ENCODE measurements at places on chromosomes 5 and 9.

- DNase-seq = no peak
Observed at GRCh38 chr5:73637565-73637964, 11.6 kb downstream of the ARHGEF28 start.

DNA sequence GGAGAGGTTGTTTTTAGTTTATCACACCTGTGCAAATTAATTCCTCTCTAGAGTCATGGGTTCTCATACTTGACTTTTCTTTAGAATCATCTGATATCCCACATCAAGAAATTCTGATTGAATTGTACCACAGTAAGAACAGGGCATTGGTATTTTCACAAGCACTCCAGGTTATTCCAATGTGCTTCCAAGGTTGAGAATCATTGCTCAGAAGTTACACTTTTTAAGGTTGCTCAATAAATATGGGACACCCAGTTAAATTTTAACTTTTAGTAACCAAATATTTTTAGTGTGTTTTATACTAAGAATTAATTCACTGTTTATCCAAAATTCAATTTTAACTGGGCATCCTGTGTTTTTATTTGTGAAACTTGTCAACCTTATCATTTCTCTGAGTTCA, 2.5 kb upstream of the RNF180 start:
- no peak for DNase-seq

- no peak for DNase-seq
Observed at GRCh38 chr5:64206653-64207052, 41.0 kb downstream of the RNF180 start.

DNA sequence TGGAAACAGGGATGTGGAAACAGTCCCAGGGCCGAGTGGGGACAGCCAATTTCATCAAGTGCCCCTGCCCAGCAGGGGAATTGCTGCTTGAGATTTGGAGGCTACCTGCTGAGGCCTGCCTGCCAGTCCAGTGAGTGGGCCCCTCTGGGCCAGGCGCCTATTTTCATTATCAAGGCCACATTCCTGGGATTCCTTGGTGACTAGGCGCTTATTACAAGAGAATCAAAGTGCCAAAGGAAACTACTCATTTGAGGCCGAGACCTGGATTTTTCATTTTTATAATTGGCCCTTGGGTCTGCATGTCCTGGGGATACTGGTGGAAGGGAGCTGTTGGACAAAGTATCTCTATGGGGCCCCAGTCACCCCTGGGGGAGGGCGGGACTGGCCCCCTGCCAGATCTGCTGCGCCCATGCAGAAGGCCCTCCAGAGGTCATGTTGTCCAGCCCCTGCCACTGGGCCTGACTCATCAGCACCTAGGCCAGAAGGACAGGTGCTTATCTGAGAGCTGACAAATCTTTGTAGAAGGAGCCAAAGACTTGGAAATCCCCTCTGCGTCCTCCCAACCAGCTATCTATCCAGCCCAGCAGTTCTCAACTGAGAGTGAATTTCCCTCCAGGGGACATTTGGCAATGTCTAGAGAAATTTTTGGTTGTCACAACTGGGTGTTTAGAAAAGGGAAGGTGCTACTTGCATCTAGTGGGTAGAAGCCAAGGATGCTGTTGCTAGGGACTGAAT, 45.6 kb downstream of the FOXI1 start:
- DNase-seq = peak; percentile 30

DNA sequence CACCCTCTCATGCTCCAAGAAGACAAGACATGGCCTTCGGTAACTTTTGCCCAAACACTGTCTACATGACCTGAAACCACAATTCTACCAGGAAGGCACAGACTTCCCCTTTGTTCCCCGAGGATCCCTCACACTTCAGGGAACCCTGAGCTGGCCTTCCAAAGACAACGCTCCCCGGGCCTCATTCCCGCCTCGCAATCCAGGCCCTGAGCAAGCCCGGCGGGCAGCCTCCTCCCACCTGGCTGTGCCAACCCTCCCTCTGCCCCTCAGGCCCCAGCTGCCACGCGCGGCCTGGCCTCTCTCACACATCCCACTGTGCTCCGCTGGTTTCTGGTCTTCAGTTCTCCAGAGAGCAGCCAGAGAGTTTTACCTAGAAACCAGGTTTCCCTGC, 7.3 kb downstream of the QSOX2 start:
- DNase-seq = no peak

DNA sequence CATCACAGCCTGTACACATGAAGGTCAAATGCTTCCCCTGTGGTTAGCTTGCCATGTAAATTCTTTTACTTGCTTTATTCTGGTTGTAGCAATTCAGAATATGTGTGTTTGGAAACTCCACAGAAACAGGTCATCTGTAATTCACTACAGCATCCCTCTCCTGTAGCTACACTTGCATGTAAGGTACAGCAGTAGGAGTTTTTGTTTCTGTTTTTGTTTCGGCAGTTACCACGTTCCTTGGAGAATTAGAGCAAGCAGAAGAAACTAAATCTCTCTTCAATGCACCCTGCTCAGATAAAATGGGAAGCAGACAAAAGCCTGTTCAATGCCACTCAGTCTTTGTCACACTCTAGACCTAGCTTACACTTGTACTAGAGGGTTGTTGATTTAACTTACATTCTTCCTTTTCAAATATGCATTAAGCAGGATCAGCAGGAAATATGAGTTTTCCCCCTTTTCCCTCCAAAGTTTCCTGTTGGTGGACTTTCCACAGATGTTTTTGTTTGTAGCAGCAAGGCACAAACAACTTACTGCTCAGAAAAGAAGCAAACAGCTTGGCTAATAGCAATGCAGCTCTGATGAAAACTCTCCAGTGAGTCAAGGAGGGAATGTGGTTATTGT, 80.9 kb downstream of the YIPF5 start:
- no peak for DNase-seq

GRCh38 chr5:150020249-150020648, 19.7 kb downstream of the HMGXB3 start:
- DNase-seq = no peak

GRCh38 chr5:151718646-151719045, 31.9 kb upstream of the SPARC start:
- DNase-seq = no peak

GRCh38 chr9:111815285-111816070, 20.7 kb upstream of the SHOC1 start:
- no peak for DNase-seq

GRCh38 chr9:121863955-121864354, 212.5 kb downstream of the DAB2IP start:
- DNase-seq = no peak

DNA sequence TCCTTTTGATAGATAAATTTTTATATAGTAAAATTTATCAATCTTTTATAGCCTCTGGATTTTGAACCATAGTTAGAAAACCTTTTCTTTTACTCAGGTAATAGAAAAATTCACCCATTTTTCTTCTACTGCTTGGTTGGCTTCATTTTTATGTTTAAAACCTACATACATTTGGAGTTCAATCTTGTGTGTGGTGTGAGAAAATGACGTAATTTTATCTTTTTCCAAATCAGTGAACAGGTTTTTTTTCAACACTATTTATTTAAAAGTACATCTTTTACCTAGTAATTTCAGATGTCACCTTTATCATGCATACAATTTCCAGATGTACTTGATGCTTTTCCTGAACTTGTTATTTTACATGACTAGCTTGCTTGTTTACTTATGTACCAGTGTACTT, 200.2 kb downstream of the TRIM36 start:
- no peak for DNase-seq

GRCh38 chr5:9455826-9456434, 89.9 kb downstream of the SEMA5A start:
- DNase-seq = no peak

- no peak for DNase-seq
Observed at GRCh38 chr5:91079037-91079436, 304.1 kb downstream of the ARRDC3 start.

DNA sequence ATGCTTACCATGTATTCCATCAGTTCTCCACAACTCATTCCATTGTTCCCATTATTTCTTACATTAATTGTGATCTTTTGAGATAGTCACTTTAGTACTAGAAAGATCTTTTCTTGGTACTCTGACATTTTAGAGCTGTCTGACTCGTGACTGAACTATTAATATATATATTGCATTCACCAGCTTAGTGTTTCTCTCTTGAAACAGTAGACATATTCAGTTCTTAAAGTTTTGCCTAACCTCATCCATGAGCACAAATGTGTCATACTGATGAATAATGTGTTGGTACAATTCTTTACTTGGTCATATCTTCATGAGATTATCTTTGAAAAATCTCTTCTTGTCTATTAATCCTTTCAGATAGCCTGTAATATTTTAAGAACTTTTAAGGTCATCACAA, 74.3 kb downstream of the NLN start:
- DNase-seq = no peak

- no peak for DNase-seq
Observed at GRCh38 chr9:78386773-78387172, 89.8 kb downstream of the PSAT1 start.

DNA sequence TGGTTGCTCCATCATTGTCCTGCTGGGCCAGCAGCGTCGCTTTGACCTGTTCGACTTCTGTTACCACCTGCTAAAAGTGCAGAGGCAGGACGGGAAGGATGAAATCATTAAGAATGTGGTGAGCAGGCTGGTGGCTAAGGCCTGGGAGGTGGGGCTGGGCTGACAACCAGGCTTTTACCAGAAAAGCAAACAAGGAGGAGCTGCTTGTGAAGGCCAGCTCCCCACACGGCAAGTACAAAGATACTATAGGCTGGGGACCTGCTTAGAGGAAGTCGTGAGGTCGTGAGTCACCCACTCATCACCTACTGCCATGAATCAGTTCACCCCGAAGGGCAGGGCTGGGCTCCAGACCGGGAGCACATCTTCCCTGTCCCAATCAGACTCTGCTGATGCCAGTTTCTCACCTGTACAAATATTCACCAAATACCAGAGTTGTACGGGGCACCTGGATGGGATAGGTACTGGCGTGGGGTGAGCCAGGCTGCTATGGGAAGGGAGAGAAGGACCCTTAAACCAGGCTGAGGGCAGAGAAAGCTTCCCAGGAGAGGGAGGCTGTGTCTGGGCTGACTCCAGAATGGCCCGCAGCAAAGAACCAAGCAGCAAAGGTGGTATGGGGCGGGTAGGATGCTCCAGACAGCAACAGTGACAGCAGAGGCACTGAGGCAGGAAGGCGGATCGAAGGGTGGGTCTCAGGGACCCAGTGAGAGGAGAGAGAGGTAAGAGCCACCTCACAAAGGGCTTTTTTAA, 69.3 kb upstream of the NIPAL4 start:
- no peak for DNase-seq

GRCh38 chr5:172553167-172553566, 87.9 kb upstream of the NEURL1B start:
- DNase-seq = no peak

- peak; percentile 55 for DNase-seq
Observed at GRCh38 chr9:85056203-85056572, 386.7 kb downstream of the NTRK2 start.

GRCh38 chr5:101429241-101429640, 526.2 kb upstream of the ST8SIA4 start:
- DNase-seq = no peak

DNA sequence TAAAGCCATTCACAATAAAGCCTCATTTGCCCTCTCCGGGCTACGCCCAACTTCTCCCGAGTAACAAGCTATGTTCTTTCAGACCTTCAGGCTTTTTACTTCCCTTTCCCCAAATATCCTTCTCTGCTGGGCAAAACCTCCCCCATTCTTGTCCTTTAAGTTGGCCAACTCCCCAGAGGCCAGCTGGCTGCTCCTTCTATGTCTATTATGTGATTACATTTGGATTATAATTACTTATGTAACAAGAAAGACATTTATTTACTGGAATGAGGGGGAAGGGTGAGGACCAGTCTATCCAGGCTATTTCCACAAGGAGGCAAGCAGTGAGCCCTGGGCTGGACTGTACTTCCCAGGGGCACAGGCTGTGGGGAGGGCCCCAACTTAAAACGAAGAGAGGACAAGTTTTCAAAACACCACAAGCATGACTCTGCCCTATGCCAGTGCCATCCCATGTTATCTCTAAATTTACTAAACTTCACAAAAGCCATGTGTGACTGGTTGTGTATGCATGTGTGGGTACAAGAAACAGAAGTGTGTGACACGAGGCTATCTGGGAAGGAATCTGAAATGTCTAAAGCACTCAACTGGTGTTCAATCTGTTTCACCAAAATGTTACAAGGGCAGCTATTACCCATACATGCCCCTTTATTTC, 84.5 kb downstream of the GNAQ start:
- no peak for DNase-seq

DNA sequence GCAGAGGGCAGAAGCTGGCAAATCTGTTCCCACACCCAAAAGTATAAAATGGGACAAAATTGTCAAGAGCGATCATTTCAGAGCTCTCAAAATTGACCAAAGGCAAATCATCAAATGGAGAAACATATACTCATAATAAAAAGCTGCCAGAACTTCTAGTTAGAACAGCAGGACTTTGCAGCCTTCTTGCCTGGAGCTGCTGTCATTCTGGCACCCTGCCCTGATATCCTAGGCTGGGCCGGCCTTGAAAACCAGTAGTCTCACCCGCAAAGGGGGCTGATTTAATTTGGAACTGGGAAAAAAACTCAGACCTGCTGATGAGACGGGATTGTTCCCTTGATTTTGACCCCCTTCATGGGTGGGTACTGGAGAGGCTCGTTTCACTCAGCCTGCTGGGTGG, 18.5 kb downstream of the OR2V1 start:
- DNase-seq = no peak

- DNase-seq = no peak
Observed at GRCh38 chr9:28692012-28692411, 1118.7 kb upstream of the C9orf72 start.

GRCh38 chr9:5072871-5073270, 87.8 kb downstream of the JAK2 start:
- DNase-seq = no peak

GRCh38 chr5:1510151-1510561, 13.6 kb downstream of the LPCAT1 start:
- no peak for DNase-seq

- DNase-seq = no peak
Observed at GRCh38 chr9:13001989-13002580, 227.3 kb downstream of the LURAP1L start.

- no peak for DNase-seq
Observed at GRCh38 chr5:157113002-157113401, 4.2 kb upstream of the HAVCR2 start.

GRCh38 chr9:6922680-6923079, 164.9 kb downstream of the KDM4C start:
- DNase-seq = no peak

GRCh38 chr9:135480071-135480939, 723 bp downstream of the PPP1R26 start:
- DNase-seq = no peak

- no peak for DNase-seq
Observed at GRCh38 chr5:135565725-135566421, 12.9 kb downstream of the CXCL14 start.

- DNase-seq = no peak
Observed at GRCh38 chr9:134330590-134330989, 4.3 kb downstream of the RXRA start.

DNA sequence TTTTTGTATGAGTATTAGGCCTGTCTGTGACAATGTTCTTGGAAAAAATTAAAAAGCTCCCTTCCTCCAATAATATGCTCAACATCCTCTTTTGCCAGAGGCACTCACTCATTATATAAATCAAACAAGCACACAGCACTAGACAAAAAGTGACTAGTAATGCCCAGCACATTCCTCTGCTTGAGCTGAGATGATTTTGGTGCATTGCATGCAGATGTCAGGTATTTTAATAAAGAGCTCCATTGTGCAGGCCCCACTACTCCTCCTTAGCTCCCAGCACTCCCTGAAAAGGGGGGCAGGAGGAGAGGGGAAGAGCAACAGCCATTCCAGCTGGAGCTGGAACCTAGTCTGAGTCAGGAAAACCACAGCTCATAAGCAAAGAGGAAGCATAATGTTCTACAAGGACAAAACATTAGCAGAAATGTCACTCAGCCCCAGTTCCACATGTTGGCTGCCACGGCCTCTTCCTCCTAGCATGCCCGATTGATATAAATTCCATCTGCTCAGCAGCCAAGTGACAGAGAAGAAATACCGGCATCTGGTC, 348.5 kb downstream of the BNC2 start:
- DNase-seq = no peak
